ENCODE measurements at places on chromosomes 6 and 20. TPM values are rescaled to one million over a fixed set of nuclear protein-coding genes. Genes with fewer than 3 reads are reported as not detected.

DNA sequence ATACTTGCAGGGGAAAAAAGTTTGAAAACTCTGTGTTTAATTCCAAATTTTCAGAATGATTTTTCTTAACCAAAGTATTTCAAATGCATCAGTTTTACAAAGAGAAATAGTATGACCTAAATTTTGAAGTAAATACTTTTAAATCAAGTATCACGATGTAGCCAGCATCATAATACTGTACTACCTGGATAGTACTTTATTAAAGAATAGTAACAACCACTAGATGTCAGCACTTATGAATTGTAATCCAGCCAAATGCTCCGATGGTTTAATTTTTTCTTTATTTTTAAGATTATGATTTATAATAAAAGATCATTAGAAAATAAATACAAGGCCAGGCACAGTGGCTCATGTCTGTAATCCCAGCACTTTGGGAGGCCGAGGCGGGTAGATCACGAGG lies 37.2 kb upstream of the HACE1 start:
- H3K27ac ChIP-seq, result no peak overlapping the region
- H3K4me1 ChIP-seq, result no peaks in the 10 kb centered on the region
- no peaks in the 10 kb centered on the region for H3K36me3 ChIP-seq
- no peak overlapping the region for H3K4me3 ChIP-seq

GRCh38 chr20:10217721-10218410 lies 764 bp upstream of the SNAP25 start:
- H3K27me3 ChIP-seq, result peaks cover 13% of the 10 kb centered on the region
- H3K27ac ChIP-seq, result no peak overlapping the region
- H3K4me1 ChIP-seq, result peaks cover 4% of the 10 kb centered on the region
- H3K4me3 ChIP-seq, result no peak overlapping the region

DNA sequence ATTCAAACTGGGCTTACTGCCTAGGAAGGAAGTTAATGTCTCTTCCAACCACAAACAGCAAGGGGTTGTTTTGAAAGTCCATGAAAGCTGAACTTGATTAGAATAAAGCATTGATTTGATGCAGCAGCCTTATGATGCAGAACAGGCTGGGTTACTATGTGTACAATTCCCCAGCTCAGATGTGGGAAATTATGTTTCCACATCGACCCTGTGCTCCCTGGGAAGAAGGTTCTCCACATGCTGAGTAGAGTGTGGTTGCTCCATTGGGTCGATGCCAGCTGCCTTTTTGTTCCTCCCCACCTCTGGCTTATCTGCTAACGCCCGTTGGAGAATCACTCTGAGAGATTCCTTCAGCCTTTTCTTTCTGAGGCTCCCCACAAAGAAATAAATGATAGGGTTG lies 1.2 kb downstream of the MAS1L start:
- DNase-seq, result no peak
- no peaks in the 10 kb centered on the region for H3K36me3 ChIP-seq
- H3K27me3 ChIP-seq, result no peaks in the 10 kb centered on the region
- no peak overlapping the region for H3K27ac ChIP-seq
- H3K4me1 ChIP-seq, result no peaks in the 10 kb centered on the region

DNA sequence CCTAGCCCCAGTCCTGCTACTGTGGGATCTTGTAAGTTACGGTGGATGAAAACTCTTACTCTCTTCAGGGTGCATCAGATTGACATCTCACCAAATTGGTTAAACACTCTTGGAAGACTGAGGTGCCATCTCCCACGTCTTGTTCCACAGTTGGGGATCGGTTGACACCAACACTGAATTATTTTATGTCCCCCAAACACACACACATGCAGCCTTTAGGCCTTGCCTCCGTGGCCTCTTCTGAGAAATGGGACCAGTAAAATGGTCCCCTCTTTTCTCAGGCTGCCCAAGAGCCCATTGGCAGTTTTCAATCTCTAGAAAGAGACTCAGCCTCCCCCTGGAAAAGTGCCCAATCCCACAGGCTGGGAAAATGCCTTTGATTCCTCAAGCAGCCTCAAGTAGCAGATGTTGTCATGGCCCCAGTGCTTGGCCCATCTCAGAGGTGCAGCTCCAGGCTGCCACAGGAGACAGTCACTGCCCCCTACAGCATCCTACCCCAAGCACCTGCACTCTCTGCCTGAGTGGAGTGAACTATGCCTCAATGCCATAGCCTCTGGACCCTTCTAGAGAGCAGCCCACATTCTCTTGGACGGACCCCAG lies 163.9 kb downstream of the ANKRD60 start:
- no peaks in the 10 kb centered on the region for H3K27me3 ChIP-seq
- no peak overlapping the region for H3K4me3 ChIP-seq
- DNase-seq, result peak; percentile 27
- H3K27ac ChIP-seq, result no peak overlapping the region
- no peaks in the 10 kb centered on the region for H3K4me1 ChIP-seq

DNA sequence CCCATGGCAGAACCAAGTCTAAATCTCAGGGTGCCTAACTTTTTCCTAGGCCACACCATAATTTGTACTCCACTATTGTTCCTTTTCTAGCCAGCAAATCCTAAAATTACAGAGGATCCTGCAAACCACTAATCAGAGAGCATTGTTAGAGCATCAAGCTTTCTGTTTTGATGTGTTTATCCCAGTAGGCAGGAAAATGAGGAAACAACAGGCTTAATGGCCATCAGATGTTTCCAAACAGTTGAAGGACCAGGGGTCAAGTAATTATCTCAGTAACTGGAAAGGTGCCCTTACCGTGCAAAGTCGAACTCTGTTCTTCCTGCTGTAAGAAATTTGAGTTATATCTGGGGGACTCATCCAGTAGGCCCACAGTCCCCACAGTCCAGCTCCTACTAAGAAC lies 58.7 kb downstream of the RALY start:
- peaks cover 29% of the 10 kb centered on the region for H3K4me1 ChIP-seq
- no peak overlapping the region for H3K27ac ChIP-seq
- H3K36me3 ChIP-seq, result no peaks in the 10 kb centered on the region

GRCh38 chr6:145480024-145480423 lies 255.3 kb downstream of the EPM2A start:
- no peak overlapping the region for H3K4me3 ChIP-seq
- no peak overlapping the region for H3K27ac ChIP-seq
- H3K27me3 ChIP-seq, result no peaks in the 10 kb centered on the region
- no peaks in the 10 kb centered on the region for H3K36me3 ChIP-seq
- no peaks in the 10 kb centered on the region for H3K4me1 ChIP-seq

- no peak for DNase-seq
- no peaks in the 10 kb centered on the region for H3K27me3 ChIP-seq
- H3K36me3 ChIP-seq, result no peaks in the 10 kb centered on the region
- H3K27ac ChIP-seq, result no peak overlapping the region
- H3K4me1 ChIP-seq, result no peaks in the 10 kb centered on the region
These were observed 42.8 kb downstream of the HLA-DPB1 start for GRCh38 chr6:33118525-33119123.

AHI1 gene
- 21.4 TPM for total RNA-seq

LST1 gene
- total RNA-seq, result not detected

VGLL2 gene
- not detected for total RNA-seq

Measured in Peyer's patch (tissue), 4 donors.